Hepatocyte (in vitro differentiated cells): ENCODE measurements at places on chromosomes 6 and 20. TPM values are rescaled to one million over a fixed set of nuclear protein-coding genes. Genes with fewer than 3 reads are reported as not detected.

DNA sequence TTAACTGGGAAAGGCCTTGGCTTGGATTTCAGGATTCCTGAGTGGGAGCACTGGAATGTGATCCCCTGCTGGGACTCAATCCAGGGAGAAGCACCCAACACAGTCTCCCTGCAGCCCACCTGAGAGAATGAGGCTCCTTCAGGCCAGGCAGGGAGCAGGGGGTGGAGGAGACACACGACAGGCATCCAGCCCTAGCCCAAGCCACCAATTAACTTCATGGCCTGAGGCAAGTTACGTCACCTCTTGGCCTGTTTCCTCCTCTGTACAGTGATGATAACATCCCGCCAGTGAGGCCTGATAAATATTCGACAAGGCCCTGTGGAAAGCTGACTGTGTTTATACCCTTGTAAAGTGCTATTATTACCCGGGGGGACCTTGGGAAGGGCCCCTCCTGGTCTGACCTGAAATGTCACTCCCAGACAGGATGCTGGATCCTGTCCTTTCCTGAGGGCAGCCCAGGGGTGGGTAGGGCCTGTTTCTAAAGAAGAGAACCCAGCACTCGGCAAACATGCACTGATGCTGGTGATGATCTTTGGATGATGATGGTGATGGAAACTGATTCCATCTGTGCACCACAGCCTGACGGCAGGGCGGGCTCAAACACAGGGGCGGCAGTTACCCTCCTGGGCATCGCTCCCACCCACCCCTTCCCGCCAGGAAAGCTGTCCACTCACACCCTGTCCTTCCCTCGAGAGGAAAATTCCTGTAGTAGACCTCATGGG, 12.4 kb downstream of the FRS3 start:
- no peak overlapping the region for H3K4me3 ChIP-seq
- DNase-seq: peak; percentile 72
- no peaks in the 10 kb centered on the region for H3K27me3 ChIP-seq
- H3K36me3 ChIP-seq: no peaks in the 10 kb centered on the region
- peak overlapping the region; percentile 91 for H3K27ac ChIP-seq
- H3K4me1 ChIP-seq: peaks cover 27% of the 10 kb centered on the region

GRCh38 chr6:134331256-134331655, 13.3 kb upstream of the SGK1 start:
- no peak overlapping the region for H3K27ac ChIP-seq
- H3K4me3 ChIP-seq: no peak overlapping the region
- H3K27me3 ChIP-seq: no peaks in the 10 kb centered on the region
- DNase-seq: no peak
- no peaks in the 10 kb centered on the region for H3K4me1 ChIP-seq
- H3K36me3 ChIP-seq: no peaks in the 10 kb centered on the region

Gene MCCD1
- total RNA-seq: 0.47 and 1.2 TPM in 2 replicates

Gene KPNA5
- 14.8 and 20.5 TPM in 2 replicates for total RNA-seq

DNA sequence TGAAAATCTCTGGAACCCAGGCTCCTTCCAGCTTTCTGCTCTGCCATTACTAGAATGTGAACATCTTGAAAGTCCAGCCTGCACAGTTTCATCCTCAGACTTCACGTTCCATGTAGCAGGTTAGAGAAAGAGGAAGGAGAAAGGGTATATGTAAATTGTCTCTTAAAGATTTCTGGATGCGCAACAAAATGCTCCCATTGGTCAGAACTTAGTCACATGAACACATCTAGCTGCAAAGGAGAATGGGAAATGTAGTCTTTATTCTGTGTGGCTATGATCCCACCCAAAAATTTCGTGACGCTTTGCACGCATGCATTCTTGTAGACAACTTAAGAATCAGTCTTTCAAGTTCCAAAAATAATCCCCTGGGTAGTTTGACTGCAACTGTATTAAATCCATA, 46.4 kb upstream of the CHD6 start:
- no peak overlapping the region for H3K27ac ChIP-seq
- no peaks in the 10 kb centered on the region for H3K27me3 ChIP-seq

DNA sequence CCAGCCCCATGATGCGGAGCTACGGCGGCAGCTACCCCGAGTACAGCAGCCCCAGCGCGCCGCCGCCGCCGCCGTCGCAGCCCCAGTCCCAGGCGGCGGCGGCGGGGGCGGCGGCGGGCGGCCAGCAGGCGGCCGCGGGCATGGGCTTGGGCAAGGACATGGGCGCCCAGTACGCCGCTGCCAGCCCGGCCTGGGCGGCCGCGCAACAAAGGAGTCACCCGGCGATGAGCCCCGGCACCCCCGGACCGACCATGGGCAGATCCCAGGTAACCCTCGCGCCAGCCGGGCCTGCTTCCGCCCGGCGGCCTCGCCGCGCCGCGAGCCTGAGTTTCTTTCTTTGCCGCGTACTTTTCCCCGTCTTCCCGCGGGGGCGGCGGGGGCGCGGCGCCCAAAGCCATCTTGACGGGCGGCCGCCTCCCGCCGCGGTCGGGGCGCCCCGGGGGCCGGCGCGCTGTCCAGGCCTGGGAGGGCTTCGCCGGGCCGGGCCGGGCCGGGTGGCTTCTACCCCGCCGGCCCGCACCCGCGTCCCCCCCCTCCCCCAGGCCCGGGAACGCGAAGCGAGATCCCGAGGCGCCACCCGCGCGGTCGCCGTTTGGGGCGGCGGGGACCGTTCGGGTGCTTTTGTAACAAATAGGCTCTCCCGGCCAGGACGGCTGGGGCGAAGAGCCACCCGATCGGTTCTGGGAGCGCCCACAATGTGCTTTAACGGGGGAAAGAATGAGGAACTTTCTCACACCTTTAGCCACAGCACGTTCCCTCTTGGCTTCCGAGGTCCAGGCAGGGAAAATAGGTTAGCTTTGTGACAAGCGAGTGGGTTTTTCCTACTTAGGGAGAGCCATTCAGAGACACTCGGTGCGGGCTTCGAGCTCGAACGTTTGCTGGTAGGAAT, 2.3 kb downstream of the ARID1B start:
- no peaks in the 10 kb centered on the region for H3K36me3 ChIP-seq
- no peaks in the 10 kb centered on the region for H3K27me3 ChIP-seq
- peak overlapping the region; percentile 88 for H3K4me3 ChIP-seq
- H3K27ac ChIP-seq: peak overlapping the region; percentile 97
- H3K4me1 ChIP-seq: peaks cover 41% of the 10 kb centered on the region

- H3K36me3 ChIP-seq: no peaks in the 10 kb centered on the region
Measured at GRCh38 chr6:125206389-125206788, 52.8 kb downstream of the TPD52L1 start.

Gene PRDM1
- total RNA-seq: 19.1 and 19.3 TPM in 2 replicates

GRCh38 chr6:45651301-45651700, 273.6 kb upstream of the SUPT3H start:
- H3K36me3 ChIP-seq: no peaks in the 10 kb centered on the region
- H3K27me3 ChIP-seq: no peaks in the 10 kb centered on the region
- DNase-seq: no peak
- H3K27ac ChIP-seq: no peak overlapping the region
- H3K4me3 ChIP-seq: no peak overlapping the region

DNA sequence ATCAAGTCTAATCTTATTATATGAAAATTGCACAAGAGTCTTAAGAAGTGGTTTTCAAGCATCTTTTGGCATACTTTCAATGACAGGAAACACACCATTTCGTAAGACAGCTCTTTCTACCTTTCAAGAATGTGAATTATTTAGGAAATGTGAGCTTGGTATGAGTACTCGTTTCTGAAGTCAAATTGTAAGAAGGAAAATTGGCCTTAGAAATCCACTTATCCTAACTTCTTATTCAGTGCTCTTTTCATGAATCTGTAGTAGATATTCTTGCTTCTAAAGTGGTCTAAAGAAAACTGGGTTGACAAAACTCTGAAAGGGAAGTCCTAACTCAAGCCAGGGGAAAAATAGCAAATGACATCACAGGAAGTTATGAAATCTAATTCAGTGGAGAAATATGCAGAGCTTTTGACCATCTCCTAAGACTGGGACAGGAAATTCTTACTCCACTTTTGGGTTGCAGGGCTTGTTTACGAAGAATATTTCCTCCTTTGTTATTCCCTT, 38.5 kb upstream of the OGFRL1 start:
- H3K4me1 ChIP-seq: no peaks in the 10 kb centered on the region
- no peak overlapping the region for H3K4me3 ChIP-seq
- no peaks in the 10 kb centered on the region for H3K36me3 ChIP-seq
- DNase-seq: no peak
- no peak overlapping the region for H3K27ac ChIP-seq
- H3K27me3 ChIP-seq: no peaks in the 10 kb centered on the region

GRCh38 chr6:162620073-162620472, 107.5 kb downstream of the PRKN start:
- no peak overlapping the region for H3K27ac ChIP-seq
- no peaks in the 10 kb centered on the region for H3K36me3 ChIP-seq
- H3K4me3 ChIP-seq: no peak overlapping the region
- no peaks in the 10 kb centered on the region for H3K27me3 ChIP-seq
- peaks cover 8% of the 10 kb centered on the region for H3K4me1 ChIP-seq
